ENCODE measurements at places on chromosomes 16 and 17.

DNA sequence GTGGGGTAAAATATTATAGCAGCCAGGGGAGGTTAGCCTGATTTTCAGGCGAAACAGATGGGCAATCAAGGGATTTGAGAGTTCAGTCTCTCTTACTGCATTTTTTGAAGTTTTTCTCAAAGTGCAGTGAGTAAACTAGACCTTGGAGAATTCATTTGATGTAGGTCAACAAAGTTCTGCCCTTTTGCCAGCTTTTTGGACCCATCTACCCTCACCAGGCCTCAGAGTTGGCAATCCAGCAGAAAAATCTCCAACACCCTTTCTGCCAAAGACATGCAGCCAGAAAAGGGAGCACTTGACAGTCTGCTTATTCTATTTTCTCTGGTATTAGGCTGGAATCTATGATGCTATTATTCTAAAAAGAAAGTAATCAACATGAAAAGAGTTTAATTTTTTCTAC, 162.2 kb upstream of the TOM1L1 start:
- DNase-seq: no peak

GRCh38 chr16:80837533-80838147, 33.2 kb upstream of the CDYL2 start:
- no peak for DNase-seq

- DNase-seq: no peak
Observed at GRCh38 chr16:88338111-88338510, 44.6 kb upstream of the ZNF469 start.

- no peak for DNase-seq
Observed at GRCh38 chr17:40230670-40231069, 11.6 kb downstream of the WIPF2 start.

GRCh38 chr17:50111673-50112655, 16.8 kb downstream of the PDK2 start:
- DNase-seq: no peak

- DNase-seq: peak; percentile 63
Observed at GRCh38 chr17:34637548-34638525, 58.5 kb downstream of the TMEM132E start.

DNA sequence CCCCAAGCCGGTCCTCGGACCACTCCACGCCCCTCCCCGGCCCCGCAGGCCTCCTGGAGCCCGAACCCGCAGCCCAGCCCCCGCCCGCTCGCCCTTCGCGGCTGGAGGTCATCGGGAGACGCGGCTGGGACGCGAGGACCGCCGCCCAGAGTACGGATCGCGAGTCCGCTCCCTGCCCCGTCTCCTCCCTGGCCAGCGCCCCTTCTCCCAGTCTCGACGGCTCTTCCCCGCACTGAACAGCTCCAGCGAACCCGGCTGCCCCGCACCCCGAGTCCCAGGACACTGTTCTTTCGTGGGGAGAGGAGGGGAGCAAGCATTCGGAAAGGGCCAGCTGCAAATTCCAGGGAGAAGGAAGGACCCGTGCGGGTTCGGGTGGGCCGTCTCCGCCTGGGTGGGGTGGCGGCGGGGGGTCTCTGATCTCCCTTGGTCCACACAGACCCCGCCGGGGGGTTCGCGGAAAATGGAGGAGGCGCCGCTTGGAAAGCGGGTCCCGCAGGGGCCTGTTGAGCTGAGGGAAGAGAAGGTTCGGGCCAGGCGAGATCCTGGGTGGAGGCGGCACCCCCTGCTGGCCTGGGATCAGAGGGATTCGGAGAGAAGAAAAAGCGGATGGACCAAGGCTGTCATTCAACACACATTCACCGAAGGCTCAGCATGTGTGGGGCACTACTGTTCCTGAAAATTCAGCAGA, 632 bp upstream of the RTN4RL1 start:
- DNase-seq: no peak

DNA sequence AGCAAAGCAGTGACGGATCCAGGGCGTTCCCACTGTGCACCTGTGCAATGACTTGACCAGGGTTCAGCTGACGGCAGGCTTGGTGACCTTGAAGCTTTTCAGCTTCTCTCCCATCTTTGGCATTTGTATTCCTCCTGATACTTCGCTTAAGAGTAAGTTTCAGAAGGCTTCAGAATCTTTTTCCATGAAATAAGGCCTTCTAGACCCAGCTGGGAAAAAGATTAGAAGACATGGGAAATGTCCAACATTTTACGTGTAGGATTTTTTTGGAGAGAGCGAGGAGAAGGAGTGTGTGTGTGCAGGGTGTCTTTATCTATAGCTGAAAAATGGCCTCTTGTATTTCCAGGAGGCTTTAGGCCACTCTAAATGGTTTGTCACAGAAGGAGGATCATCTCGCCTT, 104.1 kb downstream of the BANP start:
- DNase-seq: no peak

DNA sequence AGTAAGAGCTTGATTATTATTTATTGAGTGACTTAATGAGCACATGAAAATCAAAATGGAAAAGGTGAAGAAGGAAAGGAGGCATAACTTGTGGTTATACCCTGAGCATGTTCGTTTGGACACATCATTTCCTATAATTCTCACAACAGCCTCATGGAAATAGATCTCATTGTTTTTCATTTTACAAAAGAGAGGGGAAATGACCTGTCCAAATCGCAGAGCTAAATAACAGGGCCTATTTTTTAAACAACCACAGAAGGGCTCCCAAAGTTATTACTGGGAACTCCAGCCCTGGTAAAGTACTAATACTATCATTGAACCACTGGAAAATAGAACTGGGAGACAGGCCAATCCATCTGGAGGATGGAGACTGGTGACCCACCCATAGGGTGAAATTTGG, 317.7 kb upstream of the C16orf82 start:
- DNase-seq: no peak

GRCh38 chr16:17166095-17166494, 304.7 kb downstream of the XYLT1 start:
- DNase-seq: no peak

- no peak for DNase-seq
Observed at GRCh38 chr17:77842528-77843147, 115.9 kb upstream of the TNRC6C start.

All from left renal pelvis (tissue), 4 donors.